ENCODE measurements at places on chromosomes 4 and X. TPM values are rescaled to one million over a fixed set of nuclear protein-coding genes. Genes with fewer than 3 reads are reported as not detected.

GRCh38 chr4:626201-627091 lies 1.1 kb downstream of the PDE6B start:
- no peak for DNase-seq

The RAB41 gene
- polyA plus RNA-seq: not detected

The JAKMIP1 gene
- polyA plus RNA-seq: not detected

DNA sequence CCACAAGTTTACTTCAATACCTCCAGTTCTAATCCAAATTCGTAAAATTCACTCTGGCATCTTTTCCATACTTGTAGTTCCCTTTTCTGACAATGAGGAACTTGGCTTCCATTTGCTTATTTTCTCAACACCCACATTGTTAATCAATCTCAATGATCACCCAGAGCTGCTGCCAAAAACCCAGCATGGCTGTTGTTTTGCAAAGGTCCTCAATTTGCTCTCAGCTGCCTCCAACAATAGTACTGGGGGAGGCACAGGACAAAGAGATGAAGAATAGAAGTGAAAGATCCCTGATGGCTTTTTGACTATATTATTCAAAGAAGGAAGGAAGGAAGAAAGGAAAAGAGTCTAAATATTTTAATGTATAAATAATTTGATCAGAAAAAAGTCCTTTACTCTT lies 847.8 kb downstream of the RAPGEF2 start:
- DNase-seq: no peak

DNA sequence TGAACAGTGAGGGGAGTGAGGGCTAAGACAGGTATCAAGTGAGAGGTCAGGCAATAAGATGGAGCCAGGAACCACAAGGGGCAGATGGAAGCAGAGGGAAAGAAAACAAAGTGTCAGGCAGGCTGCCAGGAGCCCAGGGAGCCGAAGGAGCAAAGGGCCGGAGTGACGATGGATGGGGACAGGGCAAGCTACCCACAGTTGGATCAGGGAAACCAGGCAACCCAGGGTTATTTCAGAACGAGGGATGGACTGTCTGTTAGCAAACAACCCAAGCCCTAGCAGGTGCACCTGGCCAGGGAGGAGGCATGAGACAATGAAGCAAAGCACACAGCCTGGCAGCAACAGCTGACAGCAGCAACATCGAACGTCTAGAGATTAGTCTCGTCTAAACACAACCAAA lies 39.2 kb downstream of the SEL1L3 start:
- no peak for DNase-seq

GRCh38 chrX:40984962-40985361 lies 100.3 kb upstream of the USP9X start:
- no peak for DNase-seq

DNA sequence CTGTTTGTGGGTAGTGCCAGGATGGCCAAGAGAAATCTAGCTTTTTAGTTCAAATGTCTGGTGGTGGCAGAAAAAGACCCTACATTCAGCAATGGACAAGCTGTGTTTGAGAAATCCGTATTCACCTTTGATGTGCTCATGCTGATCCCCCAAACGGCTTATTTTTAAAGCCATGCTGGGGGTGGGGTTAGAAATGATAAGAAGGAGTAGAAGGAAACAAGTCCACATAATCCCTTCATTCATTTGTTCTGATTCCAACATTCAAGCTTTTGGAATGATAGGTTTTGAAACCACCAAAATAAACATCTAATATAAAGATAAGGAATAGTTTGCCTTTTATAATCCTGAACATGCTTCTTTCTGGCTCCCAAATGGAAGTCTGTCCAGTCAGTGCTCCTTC lies 92.0 kb upstream of the DKK2 start:
- DNase-seq: no peak

Data from mammary epithelial cell (primary cell).